Fibroblast of lung (primary cell): ENCODE measurements at places on chromosomes 2 and 18.

DNA sequence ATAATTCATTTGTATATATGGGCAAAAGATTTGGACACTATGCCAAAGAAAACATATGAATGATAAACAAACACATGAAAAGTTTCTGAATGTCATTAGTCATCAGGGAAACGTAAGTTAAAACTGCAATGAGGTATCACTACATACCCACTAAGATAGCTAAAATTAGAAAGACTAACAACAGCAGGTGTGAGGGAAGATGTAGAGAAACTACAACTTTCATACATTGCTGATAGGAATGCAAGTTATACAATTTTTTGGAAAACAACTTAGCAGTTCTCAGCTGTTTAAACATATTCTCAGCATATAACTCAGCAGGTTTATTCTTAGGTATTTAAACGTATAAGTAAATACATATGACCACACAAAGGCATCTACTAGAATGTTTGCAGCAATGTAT, 563.5 kb upstream of the KLHL29 start:
- DNase-seq: no peak

DNA sequence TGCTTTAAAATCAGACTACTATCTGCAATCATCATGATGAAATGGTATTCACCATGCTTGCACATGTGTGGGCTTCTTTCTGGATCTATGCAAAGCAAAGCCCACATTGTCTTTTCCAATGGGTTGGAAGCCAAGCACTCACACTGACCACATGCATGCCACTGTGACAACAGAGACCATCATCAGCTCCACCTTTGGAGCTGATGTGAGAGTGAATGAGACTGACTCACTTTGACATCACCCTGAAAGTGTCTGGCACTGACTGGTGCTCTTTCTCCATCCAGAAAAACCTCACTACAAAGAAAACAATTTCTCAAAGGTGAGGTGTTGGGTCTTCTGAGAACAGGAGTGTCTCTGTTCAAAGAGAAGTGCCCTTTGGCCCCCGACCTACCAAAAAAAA, 4.7 kb downstream of the MYO5B start:
- peak; percentile 60 for DNase-seq

- DNase-seq: peak; percentile 29
Measured at GRCh38 chr2:158969715-158970240, 1.3 kb downstream of the TANC1 start.

DNA sequence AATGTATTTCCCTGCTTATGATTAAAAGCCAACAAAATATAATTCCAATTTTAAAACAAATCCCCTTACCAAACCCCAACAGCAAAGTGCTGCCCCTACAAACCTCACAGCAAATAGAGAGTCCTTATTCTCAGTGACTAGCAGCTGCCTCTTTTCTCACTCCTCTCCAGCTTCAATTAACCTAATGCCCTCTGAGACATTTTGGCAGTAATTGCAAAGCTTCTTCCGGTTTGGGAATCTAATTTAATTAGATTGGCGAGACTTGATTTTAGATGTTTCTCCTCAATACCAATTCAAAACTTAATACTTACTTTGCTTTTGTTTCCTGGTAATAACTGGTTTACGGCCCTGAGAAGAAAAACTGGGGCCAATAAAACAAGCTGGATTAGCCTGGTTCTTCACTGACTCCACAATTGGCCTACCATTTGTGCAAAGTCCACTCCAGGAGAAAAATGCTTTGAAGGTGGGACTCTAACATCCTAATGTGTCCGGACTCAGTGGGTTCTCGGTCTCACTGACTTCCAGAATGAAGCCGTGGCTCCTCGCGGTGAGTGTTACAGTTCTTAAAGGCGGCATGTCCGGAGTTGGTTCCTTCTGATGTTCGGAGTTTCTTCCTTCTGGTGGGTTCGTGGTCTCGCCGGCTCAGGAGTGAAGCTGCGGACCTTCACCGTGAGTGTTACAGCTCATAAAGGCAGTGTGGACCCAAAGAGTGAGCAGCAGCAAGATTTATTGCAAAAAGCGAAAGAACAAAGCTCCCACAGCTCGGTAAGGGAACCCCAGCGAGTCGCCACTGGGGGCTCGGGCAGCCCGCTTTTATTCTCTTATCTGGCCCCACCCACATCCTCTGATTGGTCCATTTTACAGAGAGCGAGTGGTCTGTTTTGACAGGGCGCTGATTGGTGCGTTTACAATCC, 52.8 kb downstream of the SLC35F5 start:
- DNase-seq: no peak

DNA sequence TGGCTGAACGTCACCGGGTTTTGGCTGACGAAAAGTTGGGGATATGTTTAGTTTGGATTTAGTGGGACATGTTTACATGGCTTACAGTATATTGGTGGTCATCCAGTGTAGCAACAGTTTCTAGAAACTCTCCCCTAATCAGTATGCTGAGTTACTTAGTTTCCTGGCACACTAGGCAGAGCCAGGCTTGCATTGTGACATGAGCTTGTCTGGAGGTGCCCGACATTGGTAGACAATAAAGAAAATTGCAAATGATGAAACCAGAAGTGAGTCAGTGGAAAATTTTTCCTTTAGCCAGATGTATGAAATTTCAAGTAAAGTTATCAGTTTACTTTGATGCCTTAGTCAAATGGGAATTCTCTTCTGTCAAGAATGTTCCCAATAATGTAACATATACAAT, 276.1 kb downstream of the RDH14 start:
- no peak for DNase-seq
